ENCODE measurements at places on chromosomes 5 and 9.
A peak's percentile ranks its signal among the peaks of the same experiment; 100 is the strongest.

GRCh38 chr5:169875091-169875728 is 105.1 kb downstream of the INSYN2B start:
- peak; percentile 71 for DNase-seq

DNA sequence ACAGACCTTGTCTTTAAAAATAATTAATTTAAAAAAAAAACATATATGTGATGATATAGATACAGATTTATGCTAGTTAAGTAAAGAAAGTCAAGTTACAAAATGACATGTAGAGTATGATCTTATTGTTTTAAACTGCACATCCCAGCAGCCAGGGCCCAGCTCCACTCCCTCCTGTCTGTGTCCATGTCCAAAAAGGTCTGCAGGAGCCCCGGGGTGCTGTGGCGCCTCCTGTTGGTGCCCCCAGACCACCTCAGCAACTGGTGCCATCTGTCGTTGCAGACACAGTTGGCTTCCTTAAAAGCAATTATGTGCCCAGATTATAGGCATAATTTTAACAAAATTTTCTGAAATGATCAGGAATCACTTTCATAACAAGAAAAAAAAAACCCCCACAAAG is 33.3 kb downstream of the IPPK start:
- no peak for DNase-seq

- no peak for DNase-seq
Observed at GRCh38 chr5:96229188-96229587, 203.9 kb downstream of the PCSK1 start.

- no peak for DNase-seq
Observed at GRCh38 chr9:70813141-70813540, 308.3 kb downstream of the TRPM3 start.

DNA sequence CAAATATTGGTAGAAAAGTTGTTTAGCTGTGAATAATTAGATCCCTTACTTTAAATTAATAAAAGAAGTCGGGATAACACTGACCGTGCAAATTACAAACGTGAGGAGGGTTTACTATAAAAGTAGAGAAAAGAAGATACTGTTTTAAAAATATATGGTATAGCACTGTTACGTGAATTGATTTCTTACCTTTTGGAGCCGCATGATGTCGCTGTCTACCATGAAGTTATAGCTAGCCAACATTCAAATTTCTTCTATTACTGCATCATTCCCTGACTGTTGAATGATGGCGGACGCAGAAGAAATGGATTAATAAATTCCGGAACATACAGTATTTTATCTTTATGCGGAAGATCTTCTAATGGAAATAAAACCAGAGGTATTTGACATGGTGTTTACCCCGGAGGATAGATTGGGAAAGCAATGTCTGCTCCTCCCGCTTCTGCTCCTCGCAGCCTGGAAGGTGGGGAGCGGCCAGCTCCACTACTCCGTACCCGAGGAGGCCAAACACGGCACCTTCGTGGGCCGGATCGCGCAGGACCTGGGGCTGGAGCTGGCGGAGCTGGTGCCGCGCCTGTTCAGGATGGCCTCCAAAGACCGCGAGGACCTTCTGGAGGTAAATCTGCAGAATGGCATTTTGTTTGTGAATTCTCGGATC is at the start of gene PCDHA6:
TSS of gene PCDHA6 (plus strand) at position 257 of the 658 bp plus-strand sequence. CDS start at position 389, 132 bp downstream.
- no peak for DNase-seq

DNA sequence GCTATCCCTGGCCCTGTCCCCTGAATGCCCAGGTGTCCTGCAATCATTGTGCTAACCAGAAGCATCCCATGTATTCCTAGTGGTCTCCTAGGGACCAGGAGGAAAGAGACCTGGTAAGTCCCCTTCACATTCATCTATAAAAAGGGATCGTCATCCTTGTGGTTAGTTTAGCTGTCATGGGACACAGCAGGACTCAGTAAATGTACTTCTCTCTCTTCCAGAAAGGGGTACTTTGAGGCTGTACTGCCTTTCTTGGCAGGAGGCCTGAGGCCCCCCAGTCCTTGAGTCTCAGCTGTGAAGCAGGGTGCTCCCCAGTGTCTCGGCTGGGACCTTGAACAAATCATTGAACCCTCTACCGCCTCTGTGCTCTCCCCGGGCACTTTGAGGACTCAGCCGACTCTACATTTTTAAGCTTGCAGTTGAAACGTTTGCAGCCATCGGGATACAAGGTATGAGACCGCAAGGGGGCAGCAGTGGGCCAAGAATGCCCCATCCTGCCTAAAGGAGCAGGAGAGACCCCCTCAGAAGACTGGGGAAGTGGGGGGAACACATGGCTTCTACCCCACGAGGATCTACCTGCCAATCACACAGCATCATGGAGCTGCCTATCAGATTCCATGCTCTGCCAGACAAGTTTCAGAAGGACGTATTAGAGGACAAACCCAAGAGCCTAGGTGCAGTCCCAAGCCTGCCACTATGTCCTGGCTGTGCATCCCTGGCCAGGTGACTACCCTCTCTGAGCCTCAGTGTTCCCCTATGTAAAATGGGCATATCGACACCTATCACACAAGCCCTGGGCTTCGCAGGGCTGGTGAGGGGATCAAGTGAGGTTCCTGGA is 2.4 kb upstream of the PHYKPL start:
- DNase-seq = no peak

DNA sequence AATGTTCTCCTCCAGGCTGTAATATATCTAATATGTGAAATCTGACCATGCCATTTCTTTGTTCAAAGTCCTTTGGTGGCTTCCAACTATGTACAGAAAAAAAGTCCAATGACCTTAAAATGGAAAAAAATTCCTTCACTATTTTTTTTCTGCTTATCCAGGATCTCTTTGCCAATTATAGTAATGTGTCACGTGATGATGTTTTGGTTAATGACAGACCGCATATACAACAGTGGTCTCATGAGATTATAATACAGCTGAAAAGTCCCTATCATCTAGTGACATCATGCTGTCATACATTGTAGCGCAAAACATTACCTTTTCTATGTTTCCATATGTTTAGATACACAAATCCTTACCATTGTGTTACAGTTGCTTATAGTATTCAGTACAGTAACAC is 477.6 kb downstream of the TMEM232 start:
- no peak for DNase-seq

DNA sequence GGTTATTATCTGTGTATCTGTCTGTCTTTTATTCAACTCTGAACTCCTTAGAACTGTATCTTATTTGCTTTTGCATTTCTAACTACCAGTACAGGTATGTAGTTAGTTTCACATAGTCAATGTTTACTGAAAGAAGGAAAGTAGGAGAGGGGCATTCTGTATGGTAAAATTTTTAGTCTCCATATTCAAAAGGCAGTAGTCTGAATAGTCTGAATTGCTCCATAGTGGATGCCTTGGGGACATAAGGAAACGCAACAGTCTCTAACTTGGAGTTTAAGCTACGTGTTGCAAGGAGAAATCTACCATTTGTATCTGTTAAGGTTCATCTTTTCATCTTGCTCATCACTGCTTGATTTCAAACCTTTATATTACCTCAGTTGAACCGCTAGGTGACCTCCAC is 26.2 kb downstream of the RASGRF2 start:
- DNase-seq = no peak

DNA sequence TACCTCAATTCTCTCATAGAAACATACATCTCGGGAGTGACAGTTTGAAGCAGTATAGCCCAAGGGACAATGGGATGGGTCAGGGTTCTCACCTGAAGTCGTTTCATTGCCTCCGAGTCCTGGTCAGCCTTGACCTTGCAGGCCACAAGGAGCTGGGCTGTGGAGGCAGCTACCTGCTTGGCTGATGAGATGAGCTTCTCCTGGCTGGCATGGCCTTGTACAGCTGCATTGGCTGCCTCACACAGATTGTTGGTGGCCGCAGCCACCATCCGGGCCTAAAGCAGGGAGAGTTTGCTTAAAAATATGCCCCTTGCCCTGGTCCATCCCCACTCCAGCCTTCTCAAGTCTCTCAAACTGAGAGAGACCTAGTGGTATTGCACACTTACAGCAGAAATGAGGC is 8.5 kb upstream of the TPM2 start:
- no peak for DNase-seq

GRCh38 chr9:101209670-101210069 is 175.1 kb downstream of the BAAT start:
- DNase-seq = no peak

GRCh38 chr9:93094658-93095204 is 1.3 kb upstream of the CARD19 start:
- DNase-seq = no peak

- DNase-seq = no peak
Observed at GRCh38 chr5:2757563-2758351, 6.3 kb upstream of the IRX2 start.

- DNase-seq = no peak
Observed at GRCh38 chr5:14595189-14595588, 13.6 kb downstream of the OTULINL start.

- no peak for DNase-seq
Observed at GRCh38 chr5:21236971-21237427, 1249.0 kb upstream of the CDH18 start.

DNA sequence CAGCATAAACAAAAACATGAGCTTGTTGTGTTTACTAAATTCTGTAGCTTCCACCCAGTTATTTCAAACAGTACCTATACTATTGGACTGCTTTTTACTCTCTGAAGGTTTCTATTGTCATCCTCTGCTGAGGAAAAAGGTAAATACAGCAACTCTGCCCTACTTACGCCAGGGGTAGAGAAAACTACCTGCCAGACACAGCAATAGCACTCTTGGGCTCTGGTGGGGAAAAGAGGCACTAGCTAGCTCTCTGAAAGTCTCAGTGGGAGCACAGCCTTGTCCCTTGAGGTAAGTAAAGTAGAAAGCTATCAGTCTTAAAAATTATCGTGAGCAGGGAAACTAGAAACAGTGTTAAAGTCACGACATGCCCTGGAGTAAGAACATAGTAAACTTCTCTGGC is 3.7 kb downstream of the HCN1 start:
- no peak for DNase-seq

DNA sequence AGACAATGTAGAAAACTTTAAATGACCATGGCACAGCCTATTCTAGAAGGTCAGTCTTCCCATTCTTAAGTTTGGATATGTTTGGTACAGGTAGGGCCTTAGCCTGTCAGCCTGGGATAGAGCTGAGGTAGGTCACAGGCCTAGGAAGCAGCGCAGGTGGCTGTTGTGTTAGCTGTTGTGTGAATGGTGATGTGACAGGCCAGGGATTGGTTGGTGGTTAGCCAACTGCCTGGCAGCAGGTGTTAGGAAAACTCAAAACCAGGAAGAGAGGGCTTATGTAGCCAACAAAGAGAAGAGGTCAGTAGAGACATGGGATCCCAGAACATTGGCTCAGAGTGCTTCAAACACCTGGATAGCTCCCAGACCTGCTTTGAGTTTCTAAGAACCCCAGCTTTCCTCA is 84.2 kb downstream of the FBXO38 start:
- no peak for DNase-seq

DNA sequence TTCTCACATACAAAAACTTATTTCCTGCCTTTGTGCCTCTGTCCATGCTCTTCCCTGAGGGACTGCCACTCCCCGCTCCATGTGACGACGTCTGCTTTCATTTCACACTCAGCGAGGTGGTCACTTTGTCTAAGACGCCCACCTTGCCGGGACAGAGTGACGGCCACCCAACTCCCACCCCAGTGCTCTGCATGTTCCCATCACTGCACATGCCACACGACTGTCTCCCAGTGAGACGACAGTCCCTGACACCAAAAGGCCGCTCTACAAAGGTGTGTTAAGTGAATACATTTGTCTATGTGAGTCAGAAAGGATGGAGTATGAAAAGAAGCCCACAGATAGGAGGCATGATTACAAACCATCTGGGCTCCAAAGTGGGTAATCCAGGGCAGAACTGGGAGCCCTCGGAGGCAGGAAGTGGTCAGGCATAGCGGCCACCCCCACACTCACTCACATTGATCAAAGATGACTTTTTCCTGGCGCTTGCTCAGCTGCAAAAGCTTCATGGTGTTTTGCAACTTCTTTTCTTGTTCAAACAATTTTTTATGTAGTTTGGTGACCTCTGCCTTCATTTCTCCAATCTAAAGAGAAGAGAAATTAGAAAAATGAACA is 185.8 kb downstream of the CDK5RAP2 start:
- peak; percentile 65 for DNase-seq

DNA sequence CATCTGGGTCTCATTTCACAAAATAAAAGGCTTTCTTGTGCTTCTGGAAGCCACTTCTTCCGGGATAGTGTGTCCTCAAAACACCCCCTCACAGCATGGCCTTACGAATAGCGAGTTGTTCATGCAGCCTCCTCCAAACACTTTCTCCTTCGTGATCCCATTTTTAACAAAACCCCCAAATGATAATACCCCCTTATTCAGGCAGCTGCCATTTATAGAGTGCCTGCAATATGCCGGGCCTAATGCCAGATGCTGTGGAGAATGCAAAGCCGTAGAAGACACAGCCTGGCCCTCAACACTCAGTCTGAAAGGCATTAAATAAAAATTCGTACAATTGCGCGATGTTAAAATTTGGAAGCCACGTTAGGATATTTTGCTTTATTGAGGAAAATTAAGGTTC is 66.4 kb upstream of the SLC44A1 start:
- DNase-seq = no peak

- no peak for DNase-seq
Observed at GRCh38 chr9:109134167-109134578, 14.4 kb upstream of the TMEM245 start.

DNA sequence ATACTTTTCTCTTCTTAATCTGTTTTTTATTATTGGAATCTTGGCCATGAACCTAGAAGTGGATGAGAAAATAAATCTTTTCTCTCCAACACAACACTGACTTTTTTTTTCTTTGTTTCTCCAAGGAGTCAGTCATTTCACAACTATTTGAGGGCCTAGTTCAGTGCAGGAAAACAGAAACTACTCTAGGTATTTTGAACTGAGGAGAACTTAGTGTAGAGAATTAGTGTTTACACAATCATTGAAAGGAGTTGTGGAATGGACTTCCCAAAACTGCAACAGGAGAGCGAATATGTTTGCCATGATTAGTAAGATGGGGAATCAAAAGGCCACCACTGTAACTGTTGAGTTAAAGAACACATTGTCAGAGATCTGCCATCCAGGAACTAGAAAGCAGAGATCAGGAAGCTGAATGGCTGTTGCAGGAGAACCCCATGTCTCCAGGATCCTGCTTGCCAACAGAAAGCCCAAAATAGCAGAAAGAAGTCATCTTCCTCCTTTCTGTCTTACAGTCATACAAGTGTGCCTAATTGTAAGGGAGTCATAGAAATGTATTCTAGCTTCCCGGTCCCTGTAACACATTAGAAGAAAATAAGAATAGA is 20.3 kb upstream of the PCDH1 start:
- DNase-seq = no peak

DNA sequence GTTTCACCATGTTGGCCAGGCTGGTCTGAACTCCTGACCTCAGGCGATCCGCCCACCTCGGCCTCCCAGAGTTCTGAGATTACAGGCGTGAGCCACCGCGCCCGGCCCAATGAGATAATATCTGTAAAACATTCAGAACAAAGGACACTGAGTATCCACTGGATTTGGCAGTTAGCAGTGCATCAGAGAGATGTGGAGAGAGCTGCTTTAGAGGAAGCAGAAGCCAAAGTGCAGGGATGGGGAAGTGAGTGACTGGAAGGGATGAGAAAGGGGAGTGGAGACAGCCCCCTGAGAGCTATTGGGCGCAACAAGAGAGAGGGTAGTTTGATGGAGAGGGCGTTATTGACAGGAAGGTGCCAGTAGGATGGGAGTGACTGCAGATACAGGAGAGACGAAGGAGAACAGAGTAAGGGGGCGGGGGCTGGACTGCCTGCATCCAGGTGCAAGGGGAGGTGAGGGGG is 157.5 kb upstream of the SHB start:
- no peak for DNase-seq

- DNase-seq = no peak
Observed at GRCh38 chr5:171721464-171721863, 64.2 kb upstream of the SMIM23 start.

GRCh38 chr5:158174918-158175851 is 316.2 kb upstream of the CLINT1 start:
- DNase-seq = no peak

Measured in GM04503 (cell line).